Naive B cell (primary cell): ENCODE measurements at places on chromosomes 2 and 18. TPM values are rescaled to one million over a fixed set of nuclear protein-coding genes. Genes with fewer than 3 reads are reported as not detected.

The PDE1A gene
- polyA plus RNA-seq = 0.50 TPM

The RFX8 gene
- not detected for polyA plus RNA-seq

The PSTPIP2 gene
- polyA plus RNA-seq = 0.68 TPM

The OSR1 gene
- not detected for polyA plus RNA-seq

The REEP1 gene
- polyA plus RNA-seq = not detected

The SLC1A4 gene
- polyA plus RNA-seq = 2.7 TPM

DNA sequence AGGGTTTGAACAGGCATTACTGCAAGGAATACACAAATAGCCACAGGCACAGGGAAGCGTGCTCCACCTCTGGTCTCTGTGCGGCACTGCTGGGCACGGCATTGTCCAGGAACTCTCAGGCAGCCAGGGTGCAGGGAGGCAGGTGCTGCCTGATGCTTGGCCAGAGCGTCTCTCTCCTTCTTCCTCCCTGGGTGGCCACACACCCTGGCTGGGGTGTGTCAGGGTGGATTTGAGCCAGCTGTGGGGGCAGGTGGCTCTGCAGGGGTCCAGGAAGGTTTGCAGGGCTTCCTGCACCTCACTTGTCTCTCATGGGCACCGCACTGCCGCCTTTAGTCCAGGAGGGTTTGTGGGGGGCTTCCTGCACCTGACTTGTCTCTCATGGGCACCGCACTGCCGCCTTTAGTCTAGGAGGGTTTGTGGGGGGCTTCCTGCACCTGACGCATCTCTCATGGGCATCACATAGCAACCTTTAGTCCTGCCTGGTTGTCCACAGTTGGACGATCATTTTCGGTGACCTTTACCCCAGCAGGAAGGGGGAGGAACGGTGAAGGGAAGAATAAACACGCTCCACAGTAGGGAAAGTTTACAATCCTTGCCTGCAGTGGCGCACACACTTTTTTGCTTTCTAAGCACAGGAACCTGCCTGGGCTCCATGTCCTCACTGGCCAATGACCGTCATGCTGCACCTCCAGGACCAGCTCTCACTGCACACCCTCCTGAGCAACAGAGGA is 332.9 kb downstream of the EIPR1 start:
- no peaks in the 10 kb centered on the region for H3K36me3 ChIP-seq
- peaks cover 4% of the 10 kb centered on the region for H3K27me3 ChIP-seq
- no peaks in the 10 kb centered on the region for H3K4me1 ChIP-seq

DNA sequence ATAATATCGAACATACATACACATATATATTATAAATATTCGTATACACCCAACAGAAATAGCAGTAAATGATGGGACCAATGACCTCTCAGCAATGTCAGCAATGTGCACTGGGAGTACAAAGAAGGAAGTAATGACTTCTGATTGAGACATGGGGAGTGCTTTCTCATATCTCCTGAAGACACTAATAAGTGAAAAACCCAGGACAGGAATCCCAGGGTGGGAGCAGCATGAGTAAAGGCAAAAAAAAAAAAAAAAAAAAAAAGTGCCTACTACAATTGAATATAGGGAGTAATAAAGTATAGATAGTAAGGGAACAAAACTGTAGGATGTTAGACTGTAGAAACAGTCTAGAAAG is 491.3 kb downstream of the IRS1 start:
- no peaks in the 10 kb centered on the region for H3K36me3 ChIP-seq
- no peak overlapping the region for H3K27ac ChIP-seq
- DNase-seq = no peak
- H3K27me3 ChIP-seq = no peaks in the 10 kb centered on the region
- peaks cover 8% of the 10 kb centered on the region for H3K4me1 ChIP-seq
- no peak overlapping the region for H3K4me3 ChIP-seq

DNA sequence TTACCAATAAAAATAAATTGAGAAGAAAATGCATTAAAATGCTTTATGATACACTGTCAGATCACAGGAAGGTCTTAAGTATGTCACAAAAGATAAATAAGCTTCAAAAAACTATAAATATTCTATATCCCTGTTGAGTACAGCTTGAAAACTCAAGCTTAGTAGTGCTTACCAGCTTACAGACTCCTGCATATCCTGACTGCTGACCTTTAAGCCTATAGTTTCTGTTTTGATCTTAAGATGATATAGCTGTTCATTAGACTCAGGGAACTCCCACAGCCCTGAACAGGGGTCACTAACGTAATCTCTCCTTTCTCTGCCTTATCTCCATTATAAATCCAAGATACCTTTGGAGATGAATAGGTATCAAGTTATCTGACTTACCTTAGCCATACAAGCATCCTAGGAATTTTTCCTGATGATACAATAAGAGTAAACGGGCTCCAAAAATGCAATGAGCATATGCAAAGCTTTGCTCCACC is 93.7 kb upstream of the RBBP8 start:
- H3K4me1 ChIP-seq = no peaks in the 10 kb centered on the region
- no peak for DNase-seq
- no peaks in the 10 kb centered on the region for H3K27me3 ChIP-seq

- no peaks in the 10 kb centered on the region for H3K4me1 ChIP-seq
- no peaks in the 10 kb centered on the region for H3K36me3 ChIP-seq
- no peak for DNase-seq
- no peak overlapping the region for H3K27ac ChIP-seq
- no peaks in the 10 kb centered on the region for H3K27me3 ChIP-seq
- no peak overlapping the region for H3K4me3 ChIP-seq
Measured at GRCh38 chr2:57880446-57880845, 166.2 kb upstream of the VRK2 start.

DNA sequence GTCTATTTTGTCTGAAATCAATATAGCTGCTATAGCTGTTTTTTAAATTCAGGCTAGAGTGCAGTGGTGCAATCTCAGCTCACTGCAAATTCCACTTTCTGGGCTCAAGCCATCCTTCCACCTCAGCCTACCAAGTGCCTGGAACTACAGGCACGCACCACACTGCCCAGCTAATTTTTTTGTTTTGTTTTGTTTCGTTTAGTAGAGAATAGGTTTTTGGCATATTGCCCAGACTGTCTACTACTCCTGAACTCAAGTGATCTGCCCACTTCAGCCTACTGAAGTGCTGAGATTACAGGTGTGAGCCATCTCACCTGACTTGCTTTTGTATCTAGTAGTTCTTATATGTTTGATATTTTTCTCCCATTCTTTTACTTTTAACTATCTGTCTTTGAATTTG is 259.7 kb downstream of the CDH19 start:
- H3K4me3 ChIP-seq = no peak overlapping the region
- no peaks in the 10 kb centered on the region for H3K4me1 ChIP-seq
- H3K27me3 ChIP-seq = no peaks in the 10 kb centered on the region

DNA sequence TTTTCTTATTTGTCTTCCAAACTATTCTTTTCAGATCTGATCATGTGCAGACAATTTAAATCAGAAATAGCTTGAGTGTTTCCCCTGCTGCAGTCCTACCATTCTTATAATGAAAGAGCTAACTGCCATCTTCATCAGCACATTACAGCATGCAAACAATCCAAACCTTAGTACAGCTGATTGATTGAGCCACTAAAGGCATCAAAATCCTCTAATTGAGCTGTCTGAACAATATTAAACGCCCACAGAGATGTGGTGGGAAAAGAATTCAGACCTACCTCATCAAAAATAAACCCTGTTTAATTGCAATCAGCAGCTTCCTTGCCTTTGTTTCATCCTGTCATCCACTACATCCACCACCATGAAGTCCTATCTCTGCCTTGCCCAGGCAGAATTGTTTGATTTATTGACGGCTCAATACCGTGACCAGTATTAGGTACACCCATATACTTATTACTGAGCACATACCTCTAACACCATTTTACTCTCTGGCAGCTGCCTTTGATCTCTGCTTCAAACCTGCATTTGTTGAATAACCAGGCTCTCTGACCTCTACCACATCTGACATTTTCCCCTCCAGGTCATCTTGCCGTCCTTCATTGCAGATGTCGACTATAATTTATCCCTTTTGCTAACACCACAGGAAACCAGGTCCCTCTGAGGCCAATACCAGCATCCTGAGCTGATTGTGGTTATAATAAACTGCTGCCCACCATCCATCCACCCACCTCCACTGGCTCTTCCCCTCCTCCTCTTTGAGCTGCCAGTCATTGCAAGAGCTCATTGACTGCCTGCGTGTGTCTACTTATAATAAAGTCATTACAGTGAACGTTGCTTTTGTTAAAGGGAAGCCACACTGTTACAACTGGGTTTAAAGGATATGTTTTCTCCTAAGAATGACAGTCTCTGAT is 78.5 kb downstream of the RBM43 start:
- no peaks in the 10 kb centered on the region for H3K27me3 ChIP-seq
- DNase-seq = no peak
- no peaks in the 10 kb centered on the region for H3K4me1 ChIP-seq
- H3K27ac ChIP-seq = no peak overlapping the region
- no peak overlapping the region for H3K4me3 ChIP-seq

- no peak overlapping the region for H3K4me3 ChIP-seq
- peaks cover 41% of the 10 kb centered on the region for H3K4me1 ChIP-seq
- peak overlapping the region; percentile 92 for H3K27ac ChIP-seq
- H3K36me3 ChIP-seq = no peaks in the 10 kb centered on the region
- DNase-seq = no peak
Measured at GRCh38 chr18:79982736-79983135, 5.6 kb downstream of the TXNL4A start.

- no peaks in the 10 kb centered on the region for H3K27me3 ChIP-seq
- H3K36me3 ChIP-seq = no peaks in the 10 kb centered on the region
- no peak overlapping the region for H3K27ac ChIP-seq
- no peaks in the 10 kb centered on the region for H3K4me1 ChIP-seq
Measured at GRCh38 chr2:132621131-132621875, 48.7 kb downstream of the LYPD1 start.

- H3K27ac ChIP-seq = no peak overlapping the region
- no peaks in the 10 kb centered on the region for H3K4me1 ChIP-seq
- no peaks in the 10 kb centered on the region for H3K36me3 ChIP-seq
- no peak for DNase-seq
Measured at GRCh38 chr2:240425697-240426096, 9.8 kb upstream of the GPC1 start.

GRCh38 chr2:234029150-234029733 is 21.3 kb upstream of the SPP2 start:
- H3K27me3 ChIP-seq = peaks cover 53% of the 10 kb centered on the region
- H3K36me3 ChIP-seq = peaks cover 7% of the 10 kb centered on the region
- H3K4me3 ChIP-seq = no peak overlapping the region
- no peak overlapping the region for H3K27ac ChIP-seq

GRCh38 chr2:129139380-129139779 is 820.7 kb upstream of the HS6ST1 start:
- H3K4me1 ChIP-seq = no peaks in the 10 kb centered on the region
- DNase-seq = no peak
- no peak overlapping the region for H3K27ac ChIP-seq
- no peaks in the 10 kb centered on the region for H3K27me3 ChIP-seq
- no peaks in the 10 kb centered on the region for H3K36me3 ChIP-seq

GRCh38 chr2:70081221-70081620 is 6.1 kb upstream of the PCBP1 start:
- no peaks in the 10 kb centered on the region for H3K27me3 ChIP-seq
- no peak for DNase-seq
- H3K4me1 ChIP-seq = peaks cover 33% of the 10 kb centered on the region
- peak overlapping the region; percentile 54 for H3K27ac ChIP-seq
- H3K36me3 ChIP-seq = peaks cover 9% of the 10 kb centered on the region

- no peak for DNase-seq
- no peaks in the 10 kb centered on the region for H3K27me3 ChIP-seq
- H3K4me1 ChIP-seq = no peaks in the 10 kb centered on the region
- H3K36me3 ChIP-seq = peaks cover 4% of the 10 kb centered on the region
- H3K4me3 ChIP-seq = no peak overlapping the region
Measured at GRCh38 chr2:26269571-26270158, 24.9 kb downstream of the HADHB start.
